ENCODE measurements at places on chromosomes 1 and 21.

GRCh38 chr1:170133766-170134495 lies 11.8 kb upstream of the NTMT2 start:
- no peak for DNase-seq

- no peak for DNase-seq
These were observed 497.4 kb downstream of the DPYD start for GRCh38 chr1:97423403-97423802.

- DNase-seq: no peak
These were observed 516 bp downstream of the RCOR3 start for GRCh38 chr1:211259638-211260126.

- no peak for DNase-seq
These were observed 16.2 kb downstream of the CACNA1S start for GRCh38 chr1:201096041-201096461.

- no peak for DNase-seq
These were observed 224.7 kb downstream of the CAMTA1 start for GRCh38 chr1:7009741-7010525.

DNA sequence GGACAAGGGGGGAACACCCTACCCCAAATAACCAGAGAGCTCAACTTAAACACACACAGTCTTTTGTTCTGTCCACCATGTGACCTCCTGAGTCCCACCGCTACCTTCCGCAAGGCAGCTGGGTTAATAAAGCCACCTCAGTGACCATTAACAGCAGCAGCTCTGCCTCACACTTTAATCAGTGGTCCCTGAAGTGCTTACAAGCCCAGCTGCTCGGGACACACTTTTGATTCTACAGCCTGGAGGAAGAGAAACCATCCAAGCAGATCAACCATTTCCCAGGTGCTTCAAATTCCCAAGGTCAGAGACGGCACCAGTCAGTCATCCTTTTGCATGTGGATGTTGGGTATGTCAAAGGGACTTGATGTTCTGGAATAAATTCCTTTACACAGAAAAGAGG lies 70.1 kb downstream of the KCNJ15 start:
- no peak for DNase-seq

GRCh38 chr21:14382486-14382834 lies 486 bp downstream of the HSPA13 start:
- DNase-seq: no peak

Data from omental fat pad (tissue), 4 donors.